ENCODE measurements at places on chromosomes 1 and 21.

GRCh38 chr21:20250337-20250736, 747.9 kb upstream of the NCAM2 start:
- DNase-seq = no peak
- H3K27me3 ChIP-seq = no peaks in the 10 kb centered on the region
- no peaks in the 10 kb centered on the region for H3K36me3 ChIP-seq
- no peak overlapping the region for H3K27ac ChIP-seq

DNA sequence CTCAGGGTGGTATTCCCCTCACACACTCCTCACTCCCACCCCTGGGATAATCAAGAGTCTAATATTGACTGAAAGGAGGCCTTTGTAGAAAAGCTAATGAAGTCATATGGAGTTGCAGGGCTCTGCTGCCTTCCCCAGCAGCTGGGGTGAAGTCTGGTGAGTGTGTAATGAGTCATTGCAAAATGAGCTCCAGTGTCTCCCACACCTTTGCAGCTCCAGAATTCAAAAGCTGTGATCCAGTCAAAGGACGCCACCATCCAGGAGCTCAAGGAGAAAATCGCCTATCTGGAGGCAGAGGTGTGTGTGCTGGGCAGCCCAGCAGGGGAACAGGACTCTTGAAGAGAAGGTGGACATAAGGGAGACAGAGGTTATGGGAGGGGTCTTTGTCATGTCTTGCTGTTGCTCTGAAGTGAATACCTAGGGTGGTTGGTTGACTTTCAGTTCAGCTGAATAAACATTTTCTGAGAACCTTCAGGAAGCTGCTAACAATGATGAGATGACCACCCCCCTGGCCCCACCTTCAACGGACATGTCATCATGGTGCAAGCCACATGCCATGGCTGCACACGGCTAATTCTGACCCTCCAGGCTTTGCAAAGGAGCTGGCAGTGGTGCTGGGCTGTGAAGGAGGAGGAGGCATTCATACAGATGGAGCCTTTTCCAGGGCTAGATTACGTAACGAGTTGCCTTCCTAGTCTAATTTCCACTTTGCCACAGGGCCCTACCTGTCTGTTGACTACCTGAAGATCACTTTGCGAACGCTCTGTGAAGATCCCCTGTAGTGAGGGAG, 32.2 kb upstream of the SNX27 start:
- H3K36me3 ChIP-seq = peaks cover 4% of the 10 kb centered on the region
- DNase-seq = no peak
- no peak overlapping the region for H3K4me3 ChIP-seq
- no peaks in the 10 kb centered on the region for H3K27me3 ChIP-seq
- no peak overlapping the region for H3K27ac ChIP-seq

DNA sequence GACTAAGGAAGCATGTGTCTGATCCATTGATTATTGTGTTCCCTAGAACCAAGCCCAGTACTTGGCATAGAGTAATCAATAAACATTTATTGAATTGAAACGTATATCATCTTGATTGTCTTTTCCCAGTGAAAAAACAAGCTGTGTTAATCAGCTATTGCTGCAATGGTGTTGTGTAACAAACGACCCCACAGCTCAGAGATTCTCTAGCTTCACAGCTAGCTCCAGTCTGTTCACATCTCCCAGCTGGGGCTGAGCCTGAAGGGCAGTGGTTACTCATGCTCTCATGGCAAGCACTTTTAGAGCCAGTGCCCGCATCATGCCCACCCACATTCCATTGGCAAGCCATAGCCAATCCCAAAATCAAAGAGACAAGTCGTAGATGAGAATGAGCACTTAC, 237.4 kb upstream of the RAB4A start:
- no peak overlapping the region for H3K27ac ChIP-seq
- no peak for DNase-seq
- no peaks in the 10 kb centered on the region for H3K36me3 ChIP-seq
- peaks cover 4% of the 10 kb centered on the region for H3K4me1 ChIP-seq

DNA sequence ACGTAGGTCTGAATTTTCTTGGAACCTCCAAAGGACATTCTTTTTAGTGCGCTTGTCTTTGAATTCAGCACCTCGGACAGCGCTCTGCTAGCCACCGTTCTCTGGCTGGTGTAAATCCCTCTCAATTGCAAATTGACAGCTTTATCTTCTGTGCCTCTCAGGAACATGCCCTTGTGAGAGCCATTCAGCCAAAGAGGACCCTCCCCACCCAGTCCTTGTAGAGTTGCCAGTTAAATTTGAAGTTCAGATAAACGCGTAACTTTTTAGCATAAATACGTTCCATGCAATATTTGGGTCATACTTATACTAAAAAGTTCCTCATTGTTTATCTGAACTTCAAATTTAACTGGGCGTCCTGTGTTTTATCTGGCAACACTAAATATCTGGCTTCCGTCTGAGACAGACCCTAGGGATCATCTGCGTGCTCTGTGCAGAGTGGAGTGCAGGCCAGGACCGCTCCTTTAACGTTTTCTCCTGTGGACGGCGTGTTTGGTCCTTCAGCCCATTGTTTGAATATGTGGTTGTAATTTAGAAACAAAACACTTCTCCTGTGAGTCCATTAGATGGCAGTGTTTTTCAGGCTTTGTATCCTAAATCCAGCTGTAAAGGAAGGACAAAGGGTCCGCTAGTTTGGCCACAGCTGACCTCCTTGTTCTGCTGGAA, 7.0 kb downstream of the KCNAB2 start:
- no peaks in the 10 kb centered on the region for H3K36me3 ChIP-seq
- H3K27me3 ChIP-seq = no peaks in the 10 kb centered on the region
- no peak overlapping the region for H3K27ac ChIP-seq
- no peaks in the 10 kb centered on the region for H3K4me1 ChIP-seq

DNA sequence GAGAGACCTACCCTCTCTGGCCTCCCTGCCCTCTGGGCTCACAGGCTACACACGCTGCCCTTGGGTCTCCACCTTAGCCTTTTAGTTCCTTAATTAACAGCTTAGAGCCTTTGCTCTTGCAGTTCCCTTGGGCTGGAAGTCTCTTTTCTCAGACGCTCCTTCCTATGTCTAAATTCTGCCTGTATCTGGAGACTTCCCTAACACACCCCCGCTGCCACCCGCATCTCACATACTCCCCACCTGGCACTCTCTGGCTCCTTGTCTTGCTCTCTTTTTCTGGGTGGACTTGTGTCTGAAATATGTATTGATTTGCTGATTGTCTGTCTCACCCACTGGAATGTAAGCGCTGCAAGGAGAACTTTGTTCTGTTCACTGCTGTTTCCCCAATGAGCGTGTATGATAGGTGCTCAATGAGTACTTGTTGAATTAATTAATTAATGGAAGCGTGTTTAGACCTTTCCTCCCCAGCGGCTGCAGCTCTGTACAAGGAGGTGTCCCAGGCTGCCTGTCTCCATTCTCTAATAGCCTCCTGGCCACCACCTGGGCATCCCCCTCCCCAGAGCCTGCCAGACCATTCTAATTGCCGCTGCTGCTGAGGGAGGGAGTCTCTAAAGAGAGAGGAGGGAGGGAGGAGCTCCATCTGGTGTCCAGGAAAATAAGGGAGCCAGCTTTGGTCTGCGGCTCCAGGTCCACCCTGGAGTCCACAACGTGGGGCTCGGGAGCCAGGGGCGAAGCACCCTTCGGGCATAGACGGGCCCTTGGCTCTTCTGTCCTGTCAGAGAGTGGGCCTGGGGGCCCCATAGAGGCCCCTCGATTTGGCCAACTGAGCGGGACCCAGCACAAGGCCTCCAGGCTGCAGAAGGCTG, 95.4 kb downstream of the RNF220 start:
- H3K27me3 ChIP-seq = no peaks in the 10 kb centered on the region
- no peaks in the 10 kb centered on the region for H3K36me3 ChIP-seq
- peaks cover 11% of the 10 kb centered on the region for H3K4me1 ChIP-seq
- H3K27ac ChIP-seq = no peak overlapping the region
- no peak for DNase-seq

DNA sequence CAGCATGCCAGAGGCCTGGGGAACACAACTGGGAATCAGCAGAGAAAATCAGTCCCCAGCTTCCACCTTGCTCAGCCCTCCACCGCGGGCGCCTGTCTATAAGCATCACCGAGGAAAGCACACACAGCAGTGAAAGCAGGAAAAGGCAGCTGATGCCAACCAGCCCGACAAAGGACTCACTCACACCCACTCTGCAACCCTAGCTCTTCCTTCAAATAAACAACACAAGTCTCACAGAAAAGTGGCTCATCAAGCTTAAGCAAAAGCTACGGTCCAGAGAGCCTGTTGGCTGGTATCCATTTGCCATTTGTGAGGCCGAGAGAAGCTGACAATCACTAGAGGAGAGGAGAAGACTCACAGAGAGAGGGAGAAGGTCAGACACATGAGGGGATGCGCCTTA, 27.1 kb downstream of the MRAP start:
- DNase-seq = no peak
- no peaks in the 10 kb centered on the region for H3K4me1 ChIP-seq
- H3K27ac ChIP-seq = no peak overlapping the region
- H3K4me3 ChIP-seq = no peak overlapping the region
- H3K36me3 ChIP-seq = peaks cover 40% of the 10 kb centered on the region
- H3K27me3 ChIP-seq = no peaks in the 10 kb centered on the region

DNA sequence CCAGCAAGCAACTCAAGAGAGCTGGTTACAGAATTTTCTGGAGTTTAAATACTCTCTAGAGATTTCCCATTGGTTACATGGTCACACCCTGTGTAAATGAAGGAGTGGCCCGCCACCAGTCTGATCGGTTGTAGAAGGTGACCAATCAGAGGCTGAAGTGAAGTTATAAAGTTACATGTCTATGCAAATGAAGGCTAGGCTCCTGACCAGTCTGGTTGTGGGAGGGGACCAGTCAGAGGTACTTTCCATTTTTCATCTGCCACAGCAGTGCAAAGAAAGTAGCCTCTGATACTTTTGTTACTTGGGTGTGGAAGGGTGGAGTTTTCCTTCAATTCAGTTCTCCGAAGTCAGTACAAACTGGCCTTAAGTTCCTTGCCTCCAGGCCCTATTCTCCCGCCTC, 273.7 kb downstream of the BARHL2 start:
- no peak overlapping the region for H3K27ac ChIP-seq
- no peaks in the 10 kb centered on the region for H3K27me3 ChIP-seq
- DNase-seq = no peak
- H3K4me3 ChIP-seq = no peak overlapping the region
- H3K4me1 ChIP-seq = no peaks in the 10 kb centered on the region

DNA sequence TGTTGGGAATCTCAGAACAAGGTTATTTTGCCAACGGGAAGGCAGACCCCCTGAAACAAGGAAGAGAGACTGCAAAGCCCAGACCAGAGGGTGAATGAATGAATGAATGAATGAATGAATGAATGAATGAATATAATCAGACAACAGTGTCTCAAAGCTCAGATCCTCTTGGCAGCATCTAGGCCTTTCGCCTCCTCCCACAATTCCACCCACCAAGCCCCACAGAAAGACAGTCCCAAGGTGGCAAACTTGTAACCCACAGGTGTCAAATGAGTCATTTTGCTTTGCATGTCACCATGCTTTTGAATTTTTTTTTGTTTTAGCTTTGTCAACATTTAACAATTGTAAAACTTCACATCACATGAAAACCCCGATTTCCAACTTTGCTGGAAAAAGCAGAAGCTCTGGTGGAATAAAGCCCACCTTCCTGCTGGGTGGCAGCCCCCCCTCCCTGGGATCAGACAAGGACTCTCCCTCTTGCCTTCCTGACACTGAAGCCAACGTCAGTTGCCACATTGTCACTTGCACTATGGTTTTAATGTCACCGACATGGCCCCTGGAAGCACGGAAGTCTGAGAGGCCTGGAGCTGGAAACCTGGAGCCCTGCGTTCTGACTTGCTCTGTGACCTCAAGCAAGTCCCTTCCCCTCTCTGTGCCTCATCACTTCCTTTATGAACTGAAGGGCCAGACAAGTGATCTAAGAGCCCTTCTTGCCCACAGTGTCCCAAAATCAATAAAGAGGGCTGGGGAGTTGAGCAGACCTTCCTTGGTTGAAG, 134.6 kb upstream of the RUNX3 start:
- H3K27ac ChIP-seq = no peak overlapping the region
- H3K27me3 ChIP-seq = no peaks in the 10 kb centered on the region
- no peaks in the 10 kb centered on the region for H3K36me3 ChIP-seq
- no peak overlapping the region for H3K4me3 ChIP-seq

DNA sequence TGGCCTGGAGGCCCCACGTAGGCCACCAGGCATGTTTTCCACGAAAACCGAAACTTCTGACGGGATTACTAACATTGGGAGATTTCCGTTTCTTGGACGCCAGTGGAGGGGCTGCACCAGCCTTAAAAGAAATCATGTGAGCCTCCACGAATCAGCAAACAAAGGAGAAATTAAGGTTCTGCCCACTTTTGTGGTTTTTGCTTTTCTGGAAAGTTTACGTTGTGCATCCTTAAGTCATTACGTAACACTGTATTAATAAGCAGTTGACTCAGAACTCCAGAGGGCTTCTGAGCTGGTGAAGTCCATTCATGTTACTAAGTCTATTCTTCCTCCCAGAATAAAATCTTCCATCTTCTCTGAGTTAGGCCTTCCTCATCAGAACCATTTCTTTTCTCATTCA, 168.5 kb downstream of the PSMG1 start:
- no peak overlapping the region for H3K27ac ChIP-seq
- H3K27me3 ChIP-seq = no peaks in the 10 kb centered on the region
- DNase-seq = no peak

Data from iPS DF 6.9 (cell line).